SK-MEL-5 (cell line): ENCODE measurements at places on chromosomes 1 and 21. TPM values are rescaled to one million over a fixed set of nuclear protein-coding genes. Genes with fewer than 3 reads are reported as not detected.

DNA sequence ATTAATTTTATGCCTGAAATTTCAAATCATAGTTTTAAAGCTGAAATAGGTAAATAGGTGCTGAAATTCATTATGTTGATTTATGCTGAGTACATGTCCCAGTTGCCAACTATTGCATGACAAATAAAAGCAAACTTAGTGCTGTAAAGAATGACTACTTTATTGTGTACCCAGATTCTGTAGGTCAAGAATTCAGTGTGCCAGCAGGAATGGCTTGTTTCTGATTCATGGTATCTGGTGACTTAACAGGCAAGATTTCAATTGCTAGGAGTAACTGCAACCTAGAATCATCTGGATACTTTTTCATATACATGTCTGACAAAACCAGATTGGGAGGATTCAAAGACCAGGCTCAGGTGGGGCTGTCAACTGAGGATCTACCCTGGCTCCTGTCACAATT, 678.4 kb upstream of the ADAMTS5 start:
- DNase-seq, result no peak

GRCh38 chr1:118442214-118442613, 257.2 kb upstream of the SPAG17 start:
- DNase-seq, result no peak

The EPHB2 gene
- total RNA-seq, result 0.67 and 1.3 TPM in 2 replicates

The CFAP298 gene
- 45.4 and 55.3 TPM in 2 replicates for total RNA-seq

The MYOC gene
- not detected in 2 replicates for total RNA-seq

GRCh38 chr21:42850866-42851391, 28.4 kb downstream of the WDR4 start:
- DNase-seq, result peak; percentile 46

The TCHH gene
- total RNA-seq, result 0.05 and 0.27 TPM in 2 replicates

DNA sequence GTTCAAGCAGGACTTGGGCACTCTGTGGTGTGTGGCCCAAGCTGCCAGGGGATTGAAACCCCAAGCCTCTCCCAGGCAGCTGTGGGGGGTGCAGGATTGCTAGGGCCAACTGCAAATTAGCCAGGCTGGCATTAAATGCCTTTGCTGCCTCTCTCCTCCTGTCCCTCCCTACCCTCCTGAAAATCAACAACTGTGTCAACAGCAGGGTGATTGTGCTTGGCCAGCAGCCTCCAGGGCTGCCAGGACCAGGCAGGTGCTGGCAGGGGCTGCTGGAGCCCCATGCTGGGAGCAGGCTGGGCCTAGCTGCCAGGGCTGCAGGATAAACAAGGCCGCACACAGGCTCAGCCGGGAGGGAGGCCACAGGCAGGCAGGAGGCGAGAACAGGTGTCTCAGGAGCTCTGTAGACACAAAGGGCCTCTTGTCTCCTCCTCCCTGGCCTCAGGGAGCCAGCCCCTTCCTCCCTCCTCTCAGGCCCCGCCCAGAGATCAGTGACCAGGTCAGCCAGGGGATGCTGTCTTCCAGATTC, 11.4 kb downstream of the SOX13 start:
- no peak for DNase-seq

- DNase-seq, result no peak
Measured at GRCh38 chr1:51482881-51483280, 36.2 kb downstream of the EPS15 start.

DNA sequence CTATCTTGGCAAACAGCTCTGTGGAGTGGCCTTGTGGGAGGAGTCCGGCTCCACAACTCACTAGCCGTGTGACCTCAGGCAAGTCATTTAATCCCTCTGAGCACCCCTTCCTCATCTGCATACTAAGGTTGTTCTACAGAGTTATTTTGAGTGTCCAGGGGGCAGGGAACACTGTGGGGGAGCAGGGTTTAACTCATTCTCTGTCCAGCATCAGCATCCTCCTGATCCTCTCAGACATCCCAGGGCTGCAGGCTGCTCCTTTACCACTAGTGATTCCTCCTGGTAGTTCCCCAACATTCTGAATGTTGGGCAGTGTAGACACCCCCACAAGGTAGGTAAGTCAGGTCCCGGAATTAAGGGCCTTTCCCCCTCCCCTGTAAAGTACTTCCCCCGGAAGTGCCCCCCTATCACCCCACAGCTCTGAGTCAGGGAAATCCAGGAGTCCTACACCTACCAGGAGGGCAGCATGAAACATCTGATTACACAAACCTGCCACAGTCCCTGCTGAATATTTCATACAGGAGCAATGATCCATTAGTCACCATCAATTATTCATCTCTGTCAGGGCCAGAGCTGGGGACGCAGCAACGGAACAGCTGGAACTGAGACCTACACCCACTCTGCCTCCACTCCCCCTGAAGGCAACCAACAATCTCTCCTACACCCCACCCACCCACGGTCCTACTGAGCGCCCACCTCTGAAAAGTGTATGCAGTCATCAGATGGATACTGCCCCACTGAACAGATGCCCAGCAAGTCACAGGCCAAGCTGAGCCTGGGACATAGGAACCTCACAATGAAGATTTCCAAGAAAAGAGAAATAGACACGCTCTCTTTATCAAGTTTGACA, 20.5 kb downstream of the SYT2 start:
- no peak for DNase-seq

DNA sequence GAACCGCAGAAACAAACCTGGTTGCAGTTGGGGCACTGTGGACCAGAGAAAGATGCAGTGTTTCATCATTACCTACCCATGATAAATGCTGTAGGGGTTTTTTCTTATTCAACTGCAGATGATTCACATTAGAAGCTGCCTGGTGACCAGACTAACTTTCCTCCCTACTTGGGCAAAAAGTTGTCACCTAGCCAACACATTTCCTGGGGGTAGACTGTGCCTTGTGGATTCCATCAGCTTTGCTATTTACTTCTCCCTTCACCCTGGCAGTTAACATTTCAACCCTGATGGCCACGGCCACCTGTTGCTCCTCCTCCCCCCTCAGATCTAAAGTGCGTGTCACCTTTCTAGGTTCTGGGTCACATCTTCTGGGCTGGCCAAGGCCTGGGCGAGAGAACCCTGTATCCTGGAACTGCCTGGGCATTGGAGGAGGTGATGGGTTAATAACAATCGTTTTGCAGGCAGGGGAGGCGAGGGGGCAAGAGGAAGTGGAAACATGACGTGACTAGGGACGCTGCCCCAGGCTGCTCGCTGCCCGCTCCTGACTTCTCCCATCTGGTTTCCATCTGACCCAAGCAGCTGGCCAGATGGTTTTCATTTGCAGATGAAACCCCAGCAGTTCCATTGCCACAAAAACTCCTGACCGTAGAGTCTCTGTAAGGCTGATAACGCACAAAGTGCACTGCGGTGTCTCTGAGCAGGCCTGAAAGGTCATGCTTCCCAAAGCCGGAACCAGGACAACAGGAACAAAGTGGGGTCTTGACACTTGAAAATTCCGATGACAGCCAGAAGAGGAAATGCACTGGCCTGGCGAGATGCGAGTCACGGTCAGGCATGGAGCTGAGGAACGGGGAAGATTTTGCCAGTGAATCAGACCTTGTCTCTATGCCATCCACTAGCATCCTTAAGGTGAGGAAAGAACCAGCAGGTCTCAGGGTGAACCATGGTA, 36.6 kb downstream of the CAPZB start:
- no peak for DNase-seq

DNA sequence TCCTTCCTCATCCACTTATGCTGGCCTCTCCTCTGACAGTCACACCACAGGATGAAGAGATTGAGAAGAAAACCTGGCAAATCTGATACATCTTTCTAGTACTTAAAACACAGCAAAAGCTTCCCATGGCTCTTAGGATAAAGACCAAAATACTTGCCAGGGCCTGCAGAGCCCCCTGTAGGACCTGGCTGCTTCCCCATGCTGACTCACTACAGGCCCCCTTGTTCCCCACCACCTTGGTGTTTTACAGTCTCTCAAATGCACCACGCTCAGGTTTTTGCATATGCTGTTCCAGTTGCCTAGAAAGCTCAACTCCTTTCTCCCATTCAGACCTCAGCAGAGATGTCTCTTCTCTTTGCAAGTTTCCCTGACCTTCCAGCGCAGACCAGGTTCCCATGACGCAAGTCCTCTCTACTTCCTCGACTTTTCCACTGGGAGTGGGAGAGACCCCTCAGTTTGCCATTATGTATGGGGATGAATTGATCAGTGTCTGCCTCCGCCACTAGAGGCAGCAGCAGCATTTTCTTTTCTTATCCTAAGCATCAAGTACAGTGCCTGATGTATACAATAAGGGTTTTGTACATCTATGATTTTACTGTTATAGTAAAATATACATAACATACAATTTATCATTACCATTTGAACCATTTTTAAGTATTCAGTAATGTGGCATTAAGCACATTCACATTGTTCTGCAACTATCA, 113.8 kb upstream of the C8B start:
- peak; percentile 5 for DNase-seq

GRCh38 chr21:23694390-23694789, 1912.9 kb downstream of the MRPL39 start:
- no peak for DNase-seq

The GJB3 gene
- total RNA-seq, result not detected in 2 replicates
